ENCODE measurements at places on chromosomes 11 and 22. TPM values are rescaled to one million over a fixed set of nuclear protein-coding genes. Genes with fewer than 3 reads are reported as not detected.

DNA sequence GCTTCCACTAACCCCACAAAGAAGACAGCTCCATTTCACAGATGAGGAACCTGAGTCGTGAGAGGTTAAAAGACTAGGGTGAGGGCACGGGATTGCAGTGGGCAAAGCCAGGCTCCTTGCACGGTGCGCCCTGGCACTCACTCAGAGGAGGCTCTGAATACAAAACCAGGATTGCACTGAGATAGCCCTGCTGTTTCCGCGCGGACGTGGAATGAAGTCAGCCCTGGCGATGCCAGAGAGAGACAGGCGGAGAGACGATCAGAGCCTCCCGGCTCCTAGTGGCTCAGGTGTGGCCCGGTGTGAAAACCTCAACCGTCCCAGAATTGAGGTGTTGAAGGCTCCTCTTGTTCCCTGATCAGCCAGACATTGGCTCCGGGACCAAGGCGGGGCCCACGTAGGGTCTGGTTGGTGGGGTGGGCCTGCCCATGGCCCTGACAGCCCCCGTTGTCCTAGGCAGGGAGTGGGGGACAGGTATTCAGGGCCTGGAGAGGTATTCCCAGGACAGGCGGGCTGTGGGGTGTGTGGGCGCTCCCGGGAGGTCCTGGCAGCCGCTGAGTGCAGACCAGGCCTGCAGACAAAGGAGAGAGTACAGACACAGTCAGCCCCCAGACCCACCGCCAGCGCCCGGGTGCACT, 43.1 kb upstream of the LINC01488 start:
- peaks cover 6% of the 10 kb centered on the region for H3K4me1 ChIP-seq
- no peak overlapping the region for H3K27ac ChIP-seq
- no peaks in the 10 kb centered on the region for H3K27me3 ChIP-seq
- ATAC-seq: no peak
- H3K4me3 ChIP-seq: no peak overlapping the region

DNA sequence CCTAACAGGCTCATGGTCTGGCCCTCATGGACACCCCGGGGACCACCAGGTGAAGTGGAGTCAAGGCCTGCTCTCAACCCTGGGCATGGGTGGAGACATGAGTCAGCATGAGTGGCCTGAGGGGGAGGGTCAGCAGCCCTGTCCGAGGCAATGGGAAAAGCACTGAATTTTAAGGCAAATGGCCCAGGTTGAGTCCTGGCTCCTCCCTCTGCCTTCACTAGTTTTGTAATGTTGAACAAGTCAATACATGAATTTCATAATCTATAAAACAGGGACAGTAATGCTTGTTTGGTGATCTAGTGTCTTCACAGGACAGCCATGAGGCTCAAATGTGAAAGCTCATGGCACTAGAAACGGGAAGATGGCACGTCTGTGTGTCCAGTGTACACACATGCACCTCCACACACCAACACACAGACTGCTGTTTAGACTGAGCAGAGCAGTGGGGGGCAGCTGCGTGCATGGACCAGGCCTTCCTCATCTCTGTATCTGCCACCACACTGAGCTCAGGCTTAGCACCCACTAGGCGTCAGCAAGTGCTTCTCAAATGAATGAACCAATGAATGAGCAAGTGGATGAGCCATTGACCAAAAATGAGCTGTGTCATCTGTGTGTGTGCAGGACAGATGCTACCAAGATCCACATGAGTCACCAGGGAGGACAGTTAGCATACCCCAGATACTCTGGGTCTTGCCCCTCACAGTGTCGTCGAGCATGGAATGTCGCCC, 63.4 kb downstream of the NRXN2 start:
- no peaks in the 10 kb centered on the region for H3K4me1 ChIP-seq
- ATAC-seq: no peak
- H3K36me3 ChIP-seq: no peaks in the 10 kb centered on the region

DNA sequence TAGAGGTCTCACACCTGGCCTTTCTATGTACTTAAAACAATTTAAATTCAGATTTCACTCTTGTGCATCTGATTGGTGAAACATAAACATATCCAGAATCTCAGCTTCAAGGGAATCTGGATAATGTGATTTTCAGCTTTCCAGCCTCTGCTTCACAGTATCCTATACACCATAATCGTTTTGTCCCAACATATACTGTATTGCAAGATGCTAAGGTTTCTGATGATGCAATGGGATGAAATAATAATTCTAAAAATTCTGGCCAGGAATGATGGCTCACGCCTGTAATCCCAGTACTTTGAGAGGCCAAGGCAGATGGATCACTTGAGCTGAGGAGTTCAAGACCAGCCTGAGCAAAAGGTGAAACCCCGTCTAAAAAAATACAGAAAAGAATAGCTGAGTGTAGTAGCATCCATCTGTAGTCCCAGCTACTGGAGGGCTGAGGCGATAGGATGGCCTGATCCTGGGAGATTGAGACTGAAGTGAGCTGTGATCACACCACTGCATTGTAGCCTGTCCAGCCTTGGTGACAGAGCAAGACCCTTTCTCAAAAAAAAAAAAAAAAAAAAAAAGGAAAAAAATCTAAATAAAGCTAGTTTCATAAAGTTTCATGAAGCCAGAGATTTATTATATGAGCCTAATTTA, 41.0 kb upstream of the CTSC start:
- ATAC-seq: no peak
- no peaks in the 10 kb centered on the region for H3K4me1 ChIP-seq
- H3K27me3 ChIP-seq: no peaks in the 10 kb centered on the region
- H3K36me3 ChIP-seq: no peaks in the 10 kb centered on the region
- no peak overlapping the region for H3K4me3 ChIP-seq
- no peak overlapping the region for H3K27ac ChIP-seq

DNA sequence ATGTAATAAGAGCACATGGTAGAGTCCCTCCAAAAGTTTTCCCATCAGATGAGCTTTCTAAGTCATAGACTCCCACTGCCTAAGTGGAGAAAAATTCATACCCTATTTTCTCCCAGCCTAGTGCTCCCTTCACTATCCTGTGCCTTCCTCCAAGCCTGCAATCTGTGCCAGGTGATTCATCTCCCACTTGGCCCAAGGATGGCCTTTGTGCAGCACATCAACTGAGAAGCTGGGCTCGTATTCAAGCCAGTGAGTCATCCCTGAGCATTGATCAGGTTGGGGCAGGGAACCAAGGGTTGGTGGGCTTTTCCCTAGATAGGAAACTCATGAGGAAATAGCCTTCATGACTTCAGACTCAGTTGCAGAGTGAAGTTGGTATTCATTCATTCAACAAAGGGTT, 64.6 kb downstream of the PANX1 start:
- no peak overlapping the region for H3K27ac ChIP-seq
- no peaks in the 10 kb centered on the region for H3K36me3 ChIP-seq
- H3K4me1 ChIP-seq: no peaks in the 10 kb centered on the region

The PRDM10 gene
- 6.6 TPM for total RNA-seq
